ENCODE measurements at places on chromosomes 6 and 20. TPM values are rescaled to one million over a fixed set of nuclear protein-coding genes. Genes with fewer than 3 reads are reported as not detected.

Gene RFX6
- total RNA-seq = not detected

DNA sequence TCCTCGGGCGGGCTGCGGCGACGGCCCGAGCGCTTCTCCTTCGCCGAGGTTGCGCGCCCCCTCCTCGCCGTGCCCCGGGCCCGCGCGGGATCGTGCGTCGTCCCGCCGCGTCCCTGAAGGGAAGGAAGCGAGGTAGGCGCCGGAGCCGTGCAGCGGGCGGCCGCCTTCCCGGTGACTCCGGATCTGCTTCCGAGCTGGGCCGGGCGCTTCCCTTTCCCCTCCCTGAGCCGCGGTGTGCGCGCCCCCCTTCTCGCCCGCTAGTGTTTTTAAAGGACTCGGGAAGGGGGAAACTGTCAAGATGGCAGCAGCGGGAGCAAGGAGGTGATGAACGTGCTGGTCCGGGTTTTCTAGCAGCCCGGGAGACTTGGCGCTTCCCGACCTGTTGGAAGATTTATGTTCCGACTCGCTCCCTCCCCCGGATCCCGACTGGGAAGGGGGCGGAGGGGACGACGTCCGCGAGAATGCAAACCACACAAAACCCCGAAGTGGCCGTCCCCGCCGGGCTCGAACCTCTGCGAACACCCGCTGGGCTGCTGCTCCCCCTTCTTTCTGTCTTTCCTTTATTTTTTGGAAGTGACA is 744 bp upstream of the FOXO3 start:
- peaks cover 49% of the 10 kb centered on the region for H3K4me1 ChIP-seq
- DNase-seq = peak; percentile 64
- H3K36me3 ChIP-seq = peaks cover 19% of the 10 kb centered on the region
- peak overlapping the region; percentile 84 for H3K27ac ChIP-seq

DNA sequence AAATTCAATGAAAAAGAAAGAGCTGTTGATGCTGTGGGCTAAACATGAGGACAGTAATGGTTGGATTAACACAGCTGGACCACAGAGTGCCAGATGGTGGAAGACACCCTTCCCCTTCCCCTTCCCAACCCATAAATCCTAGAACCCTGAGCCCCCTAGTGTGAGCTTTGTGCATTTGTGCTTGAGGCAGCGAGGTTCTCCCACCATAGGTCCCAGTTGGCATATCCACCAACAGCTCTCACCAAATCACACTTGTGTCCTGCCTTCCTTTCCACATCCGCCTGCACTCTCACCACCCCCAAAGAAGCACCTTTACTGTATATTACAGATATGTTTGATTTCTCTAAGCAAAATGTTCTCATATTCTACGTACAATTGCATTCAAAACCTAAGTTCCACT is 32.8 kb upstream of the HBS1L start:
- no peak for DNase-seq
- H3K36me3 ChIP-seq = peaks cover 3% of the 10 kb centered on the region
- peaks cover 5% of the 10 kb centered on the region for H3K27me3 ChIP-seq
- no peak overlapping the region for H3K27ac ChIP-seq
- H3K4me1 ChIP-seq = peaks cover 9% of the 10 kb centered on the region
- no peak overlapping the region for H3K4me3 ChIP-seq

DNA sequence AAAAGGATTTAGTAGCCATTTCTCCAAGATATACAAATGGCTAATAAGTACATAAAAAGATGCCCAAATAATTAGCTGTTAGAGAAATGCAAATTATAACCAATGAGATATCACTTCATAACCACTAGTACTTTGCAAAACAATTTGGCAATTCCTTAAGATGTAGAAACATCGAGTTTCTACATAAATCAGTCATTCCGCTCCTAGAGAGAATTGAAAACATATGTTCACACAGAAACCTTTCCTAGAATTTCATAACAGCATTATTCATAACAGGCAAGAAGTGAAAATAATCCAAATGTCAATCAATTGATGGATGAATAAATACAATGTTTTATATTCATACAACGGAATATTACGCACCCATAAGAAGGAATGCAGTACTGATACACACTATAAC is 20.5 kb upstream of the NT5E start:
- H3K27ac ChIP-seq = no peak overlapping the region
- H3K36me3 ChIP-seq = peaks cover 42% of the 10 kb centered on the region
- no peaks in the 10 kb centered on the region for H3K27me3 ChIP-seq
- no peak for DNase-seq

DNA sequence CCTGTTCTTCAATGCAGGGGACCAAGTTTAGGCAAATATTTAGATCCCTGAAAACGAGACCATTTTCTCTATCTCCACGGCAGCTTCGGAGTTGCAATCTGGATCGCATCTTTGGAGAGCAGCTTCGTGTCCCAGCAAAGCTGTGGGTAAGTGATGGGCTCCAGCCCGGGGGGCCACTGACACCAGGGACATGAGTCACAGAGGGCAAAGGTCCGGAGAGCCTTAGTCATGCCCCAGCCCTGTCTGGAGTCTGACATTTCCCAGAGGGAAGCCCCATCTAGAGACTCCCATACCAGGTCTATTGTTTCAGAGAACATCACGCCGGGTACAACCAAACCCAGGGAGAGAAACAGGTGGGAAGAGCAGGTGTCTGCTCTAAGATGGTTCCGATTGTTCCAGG is 95.9 kb downstream of the NFATC2 start:
- H3K27ac ChIP-seq = peak overlapping the region; percentile 93
- H3K27me3 ChIP-seq = no peaks in the 10 kb centered on the region
- DNase-seq = peak; percentile 78
- H3K4me1 ChIP-seq = peaks cover 83% of the 10 kb centered on the region

Gene CDSN
- total RNA-seq = not detected

DNA sequence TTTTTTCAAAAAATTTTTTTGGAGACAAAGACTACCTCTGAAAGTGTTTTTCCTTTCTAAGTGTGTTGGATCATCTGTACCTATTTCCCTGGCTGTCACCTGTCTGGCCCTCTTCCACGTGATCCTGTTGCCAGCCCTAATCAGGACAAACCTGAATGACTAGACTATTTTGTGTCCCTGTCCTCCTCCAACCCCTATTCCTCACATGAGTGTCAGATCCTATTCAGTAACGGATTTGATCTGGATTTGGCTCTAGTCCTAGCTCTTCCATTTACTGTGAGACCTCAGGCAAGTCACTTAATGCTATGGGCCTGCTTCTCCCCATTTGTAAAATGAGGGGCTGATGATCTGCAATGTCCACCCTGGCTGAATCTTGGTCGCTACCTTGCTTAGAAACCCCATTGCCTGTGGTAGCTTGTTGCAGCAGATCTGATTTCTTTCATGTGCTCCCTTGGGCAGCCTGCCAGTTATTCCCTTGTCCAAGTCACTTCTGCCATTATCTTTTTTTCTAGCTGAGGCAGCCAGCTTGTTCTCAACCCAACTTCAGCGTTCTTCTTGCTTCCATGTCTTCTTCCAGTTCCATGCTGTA is 4.8 kb downstream of the PHF20 start:
- H3K4me1 ChIP-seq = peaks cover 39% of the 10 kb centered on the region
- peak overlapping the region; percentile 10 for H3K27ac ChIP-seq
- H3K36me3 ChIP-seq = peaks cover 24% of the 10 kb centered on the region
- no peak for DNase-seq
- peaks cover 6% of the 10 kb centered on the region for H3K27me3 ChIP-seq

Gene LY86
- not detected for total RNA-seq

DNA sequence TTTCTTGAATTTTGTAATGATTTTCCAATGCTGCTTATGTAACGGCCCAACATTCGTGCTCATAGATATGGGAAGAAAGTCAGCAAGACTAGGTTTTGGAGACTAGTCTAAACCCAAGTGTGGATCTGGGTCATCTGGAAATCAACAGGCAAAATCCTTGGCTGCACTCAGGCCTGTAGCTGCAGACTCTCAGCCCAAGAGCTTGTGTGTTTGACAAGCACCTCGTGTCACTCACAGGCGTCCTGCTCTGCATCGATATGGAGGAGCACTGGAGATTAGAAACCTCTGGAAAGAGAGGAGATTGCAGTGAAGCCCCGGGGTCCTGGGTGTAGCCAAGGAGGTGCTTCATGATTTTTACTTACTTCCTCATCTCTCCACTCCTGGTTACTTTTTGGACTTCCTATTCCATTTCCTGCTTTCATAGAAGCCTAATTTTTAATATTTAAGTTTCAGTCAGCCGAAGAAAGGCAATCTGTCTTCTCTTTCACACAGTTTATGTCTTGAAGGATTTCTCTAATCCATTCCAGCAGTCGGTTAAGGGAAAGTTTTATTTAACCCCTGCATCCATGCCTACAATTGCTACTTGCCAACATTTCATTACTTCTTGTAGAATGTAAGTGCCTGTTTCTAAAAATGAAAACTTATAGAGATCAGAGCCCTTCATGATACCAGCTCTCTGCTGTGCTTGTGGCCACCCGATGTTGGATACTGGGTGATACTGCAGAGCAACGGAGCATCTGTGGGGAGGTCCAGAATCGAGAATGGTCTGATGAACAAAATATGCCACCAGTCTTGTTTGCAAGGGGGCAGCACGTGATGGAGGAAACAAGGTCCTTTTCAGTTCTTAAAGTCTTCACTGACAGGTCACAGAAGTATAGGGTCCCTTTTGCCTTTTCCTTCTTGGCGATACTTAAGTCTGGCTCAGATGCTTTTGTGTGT is 296.3 kb downstream of the QKI start:
- H3K27ac ChIP-seq = no peak overlapping the region
- no peaks in the 10 kb centered on the region for H3K36me3 ChIP-seq
- no peak for DNase-seq
- peaks cover 14% of the 10 kb centered on the region for H3K27me3 ChIP-seq
- peaks cover 7% of the 10 kb centered on the region for H3K4me1 ChIP-seq

DNA sequence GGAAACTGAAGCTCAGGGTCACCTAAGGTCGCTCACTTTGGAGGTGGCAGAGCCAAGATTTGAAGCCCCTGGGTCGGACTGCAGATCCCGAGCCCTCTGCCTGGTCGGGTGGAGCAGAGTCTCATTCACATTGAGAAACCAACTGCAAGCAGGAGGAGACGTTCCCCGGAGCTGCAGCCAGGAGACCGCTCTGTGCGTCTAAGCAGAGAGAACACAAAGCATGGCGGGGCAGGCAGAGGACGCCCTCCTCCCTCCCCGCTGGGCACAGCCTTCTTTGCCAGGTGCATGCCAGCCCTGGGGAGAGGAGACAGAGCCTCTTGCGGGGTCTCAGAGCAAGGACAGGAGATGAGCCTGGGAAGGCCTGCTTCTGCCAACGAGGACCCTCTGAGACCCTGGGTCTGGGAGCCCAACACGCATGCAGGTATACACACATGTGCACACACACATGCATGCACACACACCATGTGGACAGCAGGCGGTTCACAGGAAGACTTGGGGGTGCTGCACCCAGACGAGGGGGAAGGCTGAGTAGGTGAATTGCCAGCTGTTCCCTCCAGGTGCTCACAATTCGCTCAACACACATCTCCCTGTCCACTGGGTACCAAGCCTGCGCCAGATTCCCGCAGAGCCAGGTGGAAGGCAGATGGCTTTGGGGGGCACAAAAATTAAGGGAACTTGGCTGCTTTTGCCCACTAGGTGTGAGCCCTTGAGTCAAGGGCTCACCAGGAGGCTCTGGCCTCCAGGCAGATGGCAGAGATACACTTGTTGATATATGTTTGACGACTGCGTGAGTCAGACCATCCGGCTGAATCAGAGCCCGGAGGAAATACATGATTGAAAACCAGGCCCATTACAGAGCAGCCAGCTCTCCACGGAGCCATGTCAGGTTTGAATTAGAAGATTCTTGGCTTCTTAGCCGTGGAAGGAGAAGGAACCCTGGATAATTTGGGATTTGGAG is 5.5 kb upstream of the NTSR1 start:
- peak overlapping the region; percentile 92 for H3K27ac ChIP-seq
- peaks cover 37% of the 10 kb centered on the region for H3K4me1 ChIP-seq
- peak; percentile 94 for DNase-seq

DNA sequence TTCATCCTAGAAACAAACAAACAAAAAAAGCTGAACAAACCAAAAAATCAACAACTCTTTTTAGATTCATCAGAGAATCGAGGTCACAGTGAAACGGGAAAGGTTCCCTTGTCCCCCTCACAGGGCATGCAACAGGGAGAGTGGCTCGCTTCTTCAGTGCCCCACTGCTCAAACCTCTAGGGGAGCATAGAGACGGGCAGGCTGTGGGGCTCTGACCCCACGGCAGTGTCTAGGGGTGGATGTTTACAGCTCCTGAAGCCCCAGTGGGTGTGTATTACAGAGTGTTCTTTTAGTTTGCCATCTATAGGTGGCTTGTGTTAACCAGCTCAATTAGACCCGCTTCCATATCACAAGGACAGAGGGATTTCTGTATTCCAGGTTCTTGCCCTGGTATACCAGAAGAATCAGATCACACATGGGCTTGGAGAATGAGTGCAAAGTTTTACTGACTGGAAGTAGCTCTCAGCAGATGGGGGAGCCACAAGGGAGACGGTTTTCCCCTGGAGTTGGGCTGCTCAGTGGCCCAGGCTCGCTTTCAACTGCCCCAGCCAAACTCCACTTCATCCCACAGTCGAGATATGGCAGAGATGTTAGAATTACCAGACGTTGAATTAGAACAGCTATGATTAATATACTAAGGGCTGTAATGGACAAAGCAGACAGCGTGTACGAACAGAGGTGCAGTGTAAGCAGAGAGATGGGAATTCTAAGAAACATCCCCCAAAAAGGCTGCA is 192.6 kb upstream of the CST7 start:
- no peak overlapping the region for H3K27ac ChIP-seq
- H3K36me3 ChIP-seq = no peaks in the 10 kb centered on the region
- H3K4me3 ChIP-seq = no peak overlapping the region
- DNase-seq = no peak
- peaks cover 30% of the 10 kb centered on the region for H3K27me3 ChIP-seq

GRCh38 chr20:4329232-4329631 is 313.9 kb upstream of the RNF24 start:
- no peak for DNase-seq
- peaks cover 1% of the 10 kb centered on the region for H3K27me3 ChIP-seq
- H3K4me1 ChIP-seq = peaks cover 37% of the 10 kb centered on the region
- H3K36me3 ChIP-seq = peaks cover 8% of the 10 kb centered on the region
- no peak overlapping the region for H3K4me3 ChIP-seq

DNA sequence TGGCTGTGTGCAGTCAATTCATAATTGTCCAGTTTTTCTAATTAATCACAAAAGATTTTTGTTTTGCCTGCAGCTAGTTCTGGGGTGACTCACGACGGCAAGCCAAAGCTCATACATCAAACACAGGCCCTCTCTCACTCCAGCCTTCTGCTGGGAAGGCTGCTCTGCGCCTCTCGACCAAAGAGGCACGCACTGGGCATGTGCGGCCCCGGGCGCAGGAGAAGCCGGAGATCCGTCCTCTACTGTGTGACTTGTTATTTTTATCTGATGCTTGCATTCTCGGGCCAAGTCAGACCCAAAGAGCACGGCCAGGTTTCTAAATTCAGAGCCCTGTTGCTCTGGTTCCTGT is 98.5 kb downstream of the TFAP2A start:
- peak overlapping the region; percentile 89 for H3K27ac ChIP-seq
- H3K27me3 ChIP-seq = no peaks in the 10 kb centered on the region
- peak overlapping the region; percentile 85 for H3K4me3 ChIP-seq
- peaks cover 49% of the 10 kb centered on the region for H3K4me1 ChIP-seq
- peak; percentile 96 for DNase-seq

DNA sequence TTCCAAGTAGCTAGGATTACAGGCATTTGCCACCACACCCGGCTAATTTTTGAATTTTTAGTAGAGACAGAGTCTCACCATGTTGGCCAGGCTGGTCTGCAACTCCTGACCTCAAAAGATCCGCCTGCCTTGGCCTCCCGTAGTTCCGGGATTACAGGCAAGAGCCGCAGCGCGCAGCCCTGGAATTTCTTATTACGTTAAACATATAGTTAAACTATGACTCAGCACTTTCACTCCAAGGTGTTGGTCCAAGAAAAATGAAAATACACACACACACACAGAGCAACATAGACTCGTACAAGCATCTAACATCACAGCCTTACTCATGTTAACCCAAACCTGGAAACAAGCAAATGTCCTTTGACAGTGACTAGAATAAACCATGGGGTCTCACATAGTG is 663.9 kb downstream of the PRKN start:
- no peak overlapping the region for H3K27ac ChIP-seq
- no peak for DNase-seq
- no peaks in the 10 kb centered on the region for H3K36me3 ChIP-seq
- H3K27me3 ChIP-seq = no peaks in the 10 kb centered on the region
- H3K4me3 ChIP-seq = no peak overlapping the region
